ENCODE measurements at places on chromosomes 11 and 22.

- DNase-seq = no peak
Observed at GRCh38 chr11:111526501-111526900, 11.9 kb downstream of the HOATZ start.

- no peak for DNase-seq
Observed at GRCh38 chr22:17043521-17043920, 35.5 kb upstream of the GAB4 start.

DNA sequence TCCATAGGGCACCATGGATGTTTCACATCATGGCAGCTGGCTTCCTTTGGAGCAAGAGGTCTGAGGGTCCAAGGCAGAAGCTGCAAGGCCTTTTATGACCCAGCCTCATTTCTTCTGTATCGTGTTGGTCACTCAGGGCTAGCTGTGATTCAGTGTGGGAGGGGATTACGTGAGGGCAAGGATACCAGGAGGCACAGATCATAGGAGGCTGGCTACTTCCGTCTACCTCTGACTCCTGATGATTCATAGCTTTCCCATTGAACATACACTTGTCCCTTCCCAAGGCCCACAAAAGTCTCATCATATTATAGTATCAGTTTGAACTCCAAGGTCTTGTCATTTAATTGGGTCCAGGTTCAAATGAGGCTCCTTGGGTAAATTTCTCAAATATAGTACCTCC is 135.3 kb upstream of the ZBED5 start:
- DNase-seq = no peak

GRCh38 chr11:111540937-111541253 is 375 bp downstream of the LAYN start:
- DNase-seq = no peak

DNA sequence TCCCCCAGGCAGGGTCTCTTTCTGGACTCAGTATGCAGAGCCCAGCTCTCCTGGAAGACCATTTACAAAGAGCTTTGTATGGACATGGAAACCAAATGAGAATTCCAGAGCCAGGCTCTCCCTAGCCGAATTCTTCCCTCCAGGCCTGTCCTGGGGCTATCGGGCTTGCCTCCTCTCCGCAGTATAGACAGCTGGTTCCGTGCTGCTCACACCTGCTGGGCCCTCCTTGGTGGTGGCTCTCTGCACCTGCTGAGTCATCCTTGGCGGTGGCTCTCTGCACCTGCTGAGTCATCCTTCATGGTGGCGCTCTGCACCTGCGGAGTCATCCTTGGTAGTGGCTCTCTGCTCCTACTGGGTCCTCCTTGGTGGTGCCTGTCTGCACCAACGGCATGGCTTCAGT is 743.5 kb downstream of the BRD1 start:
- DNase-seq = no peak

DNA sequence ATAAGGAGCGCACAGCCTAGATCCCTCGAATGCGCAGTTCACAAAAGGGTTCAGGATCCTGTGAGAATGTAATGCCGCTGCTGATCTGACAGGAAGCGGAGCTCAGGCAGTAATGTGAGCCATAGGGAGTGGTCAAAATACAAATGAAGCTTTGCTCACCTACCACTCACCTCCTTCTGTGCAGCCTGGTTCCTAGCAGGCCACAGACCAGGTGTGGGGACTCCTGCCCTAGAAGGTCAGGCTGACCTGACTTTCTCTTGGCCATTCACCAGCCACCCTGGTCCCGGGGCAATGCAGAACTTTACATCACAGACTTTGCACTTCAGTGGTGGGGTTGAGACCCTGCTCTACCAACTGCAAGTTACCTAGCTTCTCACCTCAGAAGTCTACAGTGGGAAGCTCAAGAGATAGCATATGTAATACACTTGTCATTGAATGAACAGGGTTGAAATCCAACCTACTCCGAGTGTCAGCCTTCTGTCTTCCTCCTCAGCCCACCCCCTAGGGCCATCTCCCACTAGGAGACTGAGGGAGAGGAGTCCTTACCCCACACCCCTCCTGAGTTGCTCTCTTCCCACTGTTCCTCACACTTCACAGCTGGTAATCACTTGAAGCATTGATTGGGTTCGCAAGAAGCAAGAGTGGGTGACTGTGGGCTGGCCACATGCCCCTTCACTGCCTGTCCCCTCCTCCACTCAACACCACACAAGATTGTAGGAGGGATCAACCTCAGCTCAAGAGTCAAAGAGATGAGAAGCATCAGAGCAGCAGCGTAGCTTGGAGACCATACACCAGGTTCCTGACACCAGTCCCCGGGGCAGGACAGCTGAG is 2.0 kb upstream of the KCNJ1 start:
- DNase-seq = no peak

DNA sequence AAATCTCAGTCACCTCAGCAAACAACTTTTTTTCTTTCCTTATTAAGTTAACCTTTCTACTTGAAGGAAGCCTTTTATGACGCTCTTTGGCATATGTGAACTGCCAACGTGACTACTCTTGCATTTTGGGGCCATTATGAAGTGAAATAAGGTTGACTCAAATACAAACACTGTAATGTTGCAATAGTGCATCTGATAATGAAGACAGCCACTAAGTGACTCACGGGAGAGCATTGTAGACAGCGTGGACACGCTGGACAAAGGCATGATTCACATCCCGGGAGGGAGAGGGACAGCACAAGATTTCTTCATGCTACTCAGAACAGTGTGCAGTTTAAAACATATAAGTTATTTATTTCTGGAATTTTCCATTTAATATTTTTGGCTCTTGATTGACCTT is 560.8 kb downstream of the ETS1 start:
- no peak for DNase-seq

DNA sequence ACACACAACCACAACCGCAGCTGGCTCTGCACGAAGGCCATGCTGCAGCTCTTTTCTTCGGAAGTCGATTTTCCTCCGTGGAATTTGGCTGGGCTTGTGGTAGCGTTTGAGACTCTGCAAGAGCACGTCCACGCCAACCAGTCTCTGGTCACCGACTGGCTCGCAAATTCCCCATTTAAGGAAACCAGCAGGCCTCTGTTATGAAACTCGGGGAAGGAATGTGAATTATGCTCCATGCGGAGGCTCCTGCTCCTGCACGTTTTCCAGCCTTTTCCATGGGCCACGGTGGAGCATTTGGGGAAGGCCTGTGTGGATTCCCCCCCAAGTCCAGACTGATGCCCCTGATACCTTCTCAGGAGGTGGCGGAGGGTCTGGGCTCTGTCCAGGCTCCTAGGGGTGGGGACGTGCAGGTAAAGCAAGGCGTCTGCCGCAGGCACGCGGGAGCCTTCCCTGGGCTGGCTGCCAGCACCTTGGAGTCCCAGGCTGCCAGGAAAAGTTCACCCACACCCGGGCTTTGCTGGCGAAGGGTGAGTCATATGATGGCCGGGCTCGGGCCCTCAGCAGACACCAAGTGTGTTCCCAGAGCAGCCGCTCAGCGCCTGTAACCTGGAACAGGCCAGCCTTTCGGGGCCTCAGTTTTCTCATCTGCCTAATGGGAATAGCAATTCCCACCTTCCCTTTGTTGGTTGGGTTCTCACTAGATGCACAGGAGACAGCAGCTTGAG is 41.9 kb downstream of the LRP5 start:
- no peak for DNase-seq

- DNase-seq = no peak
Observed at GRCh38 chr11:128733440-128734102, 39.7 kb downstream of the FLI1 start.

GRCh38 chr11:107824668-107825369 is 33.8 kb downstream of the SLC35F2 start:
- no peak for DNase-seq

DNA sequence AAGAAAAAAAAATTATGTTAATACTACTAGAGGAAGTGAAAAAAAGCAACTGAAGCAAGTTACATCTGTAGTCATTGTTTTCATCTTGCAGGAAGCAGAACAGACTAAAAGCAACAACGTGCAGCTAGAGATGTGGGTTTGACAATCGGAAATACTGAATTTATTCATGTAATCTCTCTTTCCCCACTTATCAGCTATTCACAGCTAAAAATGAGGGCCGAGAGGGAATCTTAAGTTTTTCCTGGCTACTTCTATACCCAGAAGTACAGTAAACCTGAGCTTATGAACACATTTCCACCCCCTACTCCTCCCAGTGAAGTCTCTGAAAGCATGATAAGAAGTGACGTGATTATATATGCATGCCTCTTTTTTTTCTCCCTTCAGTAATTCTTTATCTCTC is 116.5 kb downstream of the SPON1 start:
- no peak for DNase-seq

- no peak for DNase-seq
Observed at GRCh38 chr11:68375766-68376165, 63.4 kb downstream of the LRP5 start.

- DNase-seq = no peak
Observed at GRCh38 chr11:131404010-131404409, 33.6 kb downstream of the NTM start.

GRCh38 chr11:36878737-36879136 is 280.7 kb upstream of the RAG2 start:
- no peak for DNase-seq

- DNase-seq = no peak
Observed at GRCh38 chr11:11909727-11910126, 68.0 kb downstream of the USP47 start.

DNA sequence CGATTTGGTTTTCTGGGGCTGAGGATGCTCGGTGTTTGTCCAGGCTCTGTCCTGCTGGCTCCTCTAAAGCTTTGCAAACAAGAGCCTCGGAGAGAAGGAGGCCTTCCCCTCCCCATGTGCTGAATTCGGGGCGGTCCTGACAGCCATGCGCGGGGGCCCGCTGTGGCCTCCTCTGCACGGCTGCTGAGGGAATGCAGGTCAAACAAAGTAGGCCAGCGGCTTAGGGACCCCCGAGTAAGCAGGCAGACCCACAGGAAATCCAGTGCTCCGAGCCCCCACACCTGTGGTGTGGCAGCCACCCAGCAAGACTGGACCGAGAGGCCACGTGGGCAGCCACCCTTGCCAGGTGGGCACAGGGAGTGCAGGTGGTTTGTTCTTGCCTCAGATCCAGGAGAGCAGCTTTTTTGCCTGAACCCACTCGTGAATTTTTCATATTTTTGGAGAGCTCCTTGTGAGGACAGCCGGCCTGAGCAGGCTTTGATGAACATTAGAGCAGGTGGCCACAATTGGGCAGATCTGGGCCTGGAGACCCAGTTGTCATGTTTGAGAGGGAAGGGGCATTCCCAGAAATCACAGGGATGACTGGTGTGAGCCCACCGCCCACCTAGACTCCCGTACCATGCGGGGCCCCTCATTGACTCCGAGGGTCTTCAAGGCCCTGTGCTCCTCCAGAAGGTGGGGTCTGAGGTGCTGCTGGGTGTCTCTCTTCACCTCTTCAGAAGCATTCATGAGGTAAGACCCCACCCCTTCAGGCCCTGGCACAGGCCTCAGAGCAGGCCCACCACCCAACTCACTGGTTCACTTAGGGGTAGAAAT is 43.0 kb upstream of the KCNQ1OT1 start:
- DNase-seq = no peak

- DNase-seq = no peak
Observed at GRCh38 chr11:122435540-122436187, 219.9 kb upstream of the UBASH3B start.

- no peak for DNase-seq
Observed at GRCh38 chr11:35969089-35970042, 25.5 kb downstream of the LDLRAD3 start.

DNA sequence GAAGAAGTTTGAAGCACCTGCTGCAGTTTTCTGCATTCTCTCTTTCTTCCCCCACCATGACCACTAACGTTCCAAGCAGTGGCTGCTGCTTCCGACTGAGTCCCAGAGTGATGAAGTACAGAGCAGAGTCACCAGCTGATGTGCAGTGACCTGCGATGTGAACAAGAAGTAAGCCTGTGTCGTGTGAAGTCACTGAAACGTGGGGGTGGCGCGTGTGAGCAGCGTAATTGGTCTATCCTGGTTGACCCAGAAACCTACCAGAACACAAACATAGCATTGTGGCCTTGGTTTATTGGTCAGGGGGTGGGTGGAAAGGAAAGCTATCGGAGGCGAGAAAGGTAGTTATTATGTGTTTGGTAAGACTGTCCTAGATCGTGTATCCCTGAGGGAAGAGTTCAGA is 3.5 kb downstream of the KRTAP5-7 start:
- no peak for DNase-seq

DNA sequence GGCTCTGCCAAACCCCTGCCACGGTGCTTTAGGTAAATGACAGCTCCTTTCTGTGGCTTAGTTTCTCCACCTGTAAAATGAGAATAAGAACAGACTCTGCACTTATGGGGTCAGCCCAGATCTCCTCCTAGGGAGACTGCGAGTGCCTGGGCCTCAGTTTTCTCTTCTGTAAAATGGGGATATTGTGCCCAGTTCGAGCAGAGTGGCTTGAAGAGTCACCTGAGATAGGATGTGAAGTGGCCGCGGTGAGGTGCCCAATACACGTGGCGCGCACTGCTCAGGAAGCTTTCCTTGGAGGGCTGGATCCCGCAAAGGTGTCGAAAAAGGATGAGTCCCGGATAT is 473 bp upstream of the EMID1 start:
- no peak for DNase-seq

DNA sequence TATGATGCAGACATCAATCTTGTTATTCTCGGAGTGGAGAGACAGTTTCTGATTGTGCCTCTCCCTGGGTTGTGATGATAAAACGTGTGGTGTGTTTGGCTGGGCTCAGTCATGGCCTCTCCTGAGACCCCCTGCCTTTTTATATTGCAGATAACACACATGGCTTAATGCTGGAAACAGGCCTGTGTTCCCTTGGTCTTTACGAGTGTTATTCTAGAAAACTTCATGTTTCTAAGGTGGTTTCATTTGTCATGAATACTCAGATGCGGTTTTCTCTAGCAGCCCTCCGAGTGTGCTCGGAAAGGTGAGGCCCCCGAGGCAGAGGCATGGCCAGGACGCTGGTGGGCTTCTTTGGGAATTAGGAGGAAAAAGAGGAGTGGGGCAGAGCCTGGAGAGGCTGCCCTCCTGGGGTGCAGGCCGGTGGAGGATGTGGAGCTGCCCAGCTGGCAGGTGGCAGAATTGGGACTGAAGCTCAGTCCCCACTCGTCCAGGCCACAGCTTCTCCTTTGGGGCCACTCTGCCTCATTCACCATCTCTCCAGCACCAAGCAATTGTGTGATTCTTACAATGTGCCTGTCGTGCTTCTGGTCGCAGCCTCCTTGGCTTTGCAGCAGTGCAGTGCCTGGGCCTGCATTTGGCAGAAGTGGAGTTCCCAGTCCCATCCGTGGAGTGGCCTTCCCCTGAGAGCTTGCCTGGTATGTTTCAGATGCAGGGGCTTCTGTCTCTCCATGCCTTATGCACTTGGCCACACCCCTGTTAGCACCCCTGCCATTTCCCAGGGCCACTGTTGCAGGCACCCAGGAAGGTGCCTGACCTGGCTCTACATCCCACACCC is 309.6 kb downstream of the TBC1D22A start:
- DNase-seq = no peak

- no peak for DNase-seq
Observed at GRCh38 chr22:23384431-23384830, 195.7 kb downstream of the IGLL1 start.

DNA sequence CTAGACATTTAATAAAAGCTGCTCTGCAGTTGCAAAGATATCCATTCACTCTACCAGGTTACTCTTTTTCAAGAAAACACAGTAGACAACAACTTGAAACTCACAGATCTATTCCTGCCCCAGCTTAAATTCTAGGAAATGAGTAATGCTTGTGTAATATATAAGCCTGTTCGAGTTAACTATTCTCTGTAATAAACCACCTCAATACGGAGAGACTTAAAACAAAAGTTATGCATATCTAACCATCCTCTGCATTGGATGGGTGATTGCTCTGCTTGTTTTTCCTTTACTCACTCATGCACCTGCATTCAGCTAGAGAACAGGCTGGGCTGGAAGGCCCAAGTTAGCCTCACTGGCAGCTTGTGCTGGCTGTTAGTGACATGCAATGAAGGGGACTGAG is 13.3 kb downstream of the LRRC4C start:
- DNase-seq = no peak
